ENCODE measurements at places on chromosomes 1 and 21.

- no peak for DNase-seq
Measured at GRCh38 chr1:2446394-2446793, 29.7 kb upstream of the PLCH2 start.

DNA sequence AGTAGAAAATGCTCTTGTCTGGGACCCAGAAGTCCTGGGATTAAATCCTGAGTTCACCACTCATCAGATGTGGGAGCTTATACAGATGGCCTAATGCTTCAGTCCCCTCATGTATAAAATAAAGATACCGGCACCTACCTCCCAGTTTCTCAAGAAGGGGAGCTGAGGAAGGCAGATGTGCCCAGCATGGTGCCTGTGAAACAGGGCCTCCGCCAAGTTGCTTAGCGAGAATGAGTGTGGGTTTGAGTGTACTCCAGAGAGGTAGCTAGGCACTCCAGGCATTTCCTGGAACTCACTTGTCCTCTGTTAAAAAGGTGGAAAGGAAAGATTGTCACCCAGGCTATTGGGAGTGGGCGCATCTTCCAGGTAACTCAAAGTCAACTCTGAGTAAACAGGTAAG, 37.8 kb downstream of the IER5 start:
- no peak for DNase-seq

DNA sequence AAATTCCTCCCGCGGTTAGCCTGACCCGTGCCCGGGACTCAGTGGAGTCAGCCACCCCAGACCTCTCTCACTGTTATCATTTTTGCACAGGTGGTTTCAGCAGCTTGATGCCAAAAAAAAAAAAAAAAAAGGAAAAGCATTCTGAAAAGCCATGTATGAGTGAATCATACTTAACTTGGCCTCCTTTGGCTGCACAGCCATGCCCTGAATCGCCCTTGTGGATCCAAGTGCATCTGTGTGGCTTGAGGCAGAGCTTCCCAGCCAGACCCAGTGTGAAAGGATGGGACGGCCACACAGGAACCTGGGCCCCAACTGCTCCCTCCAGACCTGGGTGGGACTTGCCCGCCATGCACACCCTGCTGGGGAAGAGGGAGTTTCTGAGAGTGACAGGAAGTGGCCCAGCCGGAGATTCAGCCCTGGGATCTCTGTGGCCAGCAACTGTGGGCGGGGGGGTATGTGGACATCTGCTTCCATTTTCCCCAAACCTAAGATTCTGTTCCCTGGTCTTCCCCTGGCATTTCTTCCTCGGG, 8.6 kb downstream of the YBEY start:
- DNase-seq = peak; percentile 56

DNA sequence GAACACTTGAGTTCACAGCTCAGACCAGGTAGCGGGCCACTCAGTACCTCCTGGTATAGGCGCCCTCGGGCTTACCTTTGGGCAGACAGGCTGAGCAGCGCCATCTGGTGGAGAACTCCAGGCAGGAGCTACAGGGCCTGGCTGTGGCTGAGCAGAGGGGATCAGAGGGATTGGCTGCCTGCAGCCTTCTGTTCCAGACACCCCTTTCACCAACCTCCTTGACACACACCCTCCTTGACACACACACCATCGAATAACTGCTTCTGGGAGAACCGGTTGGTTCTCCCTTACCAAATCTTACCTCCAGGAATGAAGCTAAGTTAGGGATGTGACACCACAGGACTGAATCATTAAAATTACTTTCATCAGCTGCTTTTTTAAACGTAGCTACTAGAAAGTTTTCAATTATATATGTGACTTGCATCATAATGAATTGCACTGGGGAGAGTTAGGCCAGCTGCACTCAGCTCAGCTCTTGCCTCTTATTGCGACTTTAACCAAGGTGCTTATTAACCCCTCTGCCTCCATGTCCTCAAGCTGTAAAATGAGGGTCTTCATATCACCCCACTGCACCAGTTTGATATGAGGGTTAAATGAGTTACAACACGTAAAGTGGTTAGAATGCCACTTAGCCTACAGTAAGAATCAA, 6.6 kb downstream of the LIN28A start:
- peak; percentile 85 for DNase-seq

- DNase-seq = no peak
Measured at GRCh38 chr1:3940081-3940753, 40.1 kb upstream of the C1orf174 start.

GRCh38 chr1:19177811-19178210, 32.3 kb downstream of the UBR4 start:
- no peak for DNase-seq

GRCh38 chr1:36136535-36136934, 11.5 kb upstream of the COL8A2 start:
- DNase-seq = no peak

- DNase-seq = no peak
Measured at GRCh38 chr1:201112173-201112731, at the start of gene CACNA1S. Gene CACNA1S (minus strand): TSS chr1:201112426. CDS start chr1:201112339, 87 bp downstream.

- DNase-seq = no peak
Measured at GRCh38 chr1:32249831-32250525, 1.1 kb upstream of the LCK start.

GRCh38 chr1:44417351-44418021, 12.4 kb downstream of the RNF220 start:
- DNase-seq = no peak

DNA sequence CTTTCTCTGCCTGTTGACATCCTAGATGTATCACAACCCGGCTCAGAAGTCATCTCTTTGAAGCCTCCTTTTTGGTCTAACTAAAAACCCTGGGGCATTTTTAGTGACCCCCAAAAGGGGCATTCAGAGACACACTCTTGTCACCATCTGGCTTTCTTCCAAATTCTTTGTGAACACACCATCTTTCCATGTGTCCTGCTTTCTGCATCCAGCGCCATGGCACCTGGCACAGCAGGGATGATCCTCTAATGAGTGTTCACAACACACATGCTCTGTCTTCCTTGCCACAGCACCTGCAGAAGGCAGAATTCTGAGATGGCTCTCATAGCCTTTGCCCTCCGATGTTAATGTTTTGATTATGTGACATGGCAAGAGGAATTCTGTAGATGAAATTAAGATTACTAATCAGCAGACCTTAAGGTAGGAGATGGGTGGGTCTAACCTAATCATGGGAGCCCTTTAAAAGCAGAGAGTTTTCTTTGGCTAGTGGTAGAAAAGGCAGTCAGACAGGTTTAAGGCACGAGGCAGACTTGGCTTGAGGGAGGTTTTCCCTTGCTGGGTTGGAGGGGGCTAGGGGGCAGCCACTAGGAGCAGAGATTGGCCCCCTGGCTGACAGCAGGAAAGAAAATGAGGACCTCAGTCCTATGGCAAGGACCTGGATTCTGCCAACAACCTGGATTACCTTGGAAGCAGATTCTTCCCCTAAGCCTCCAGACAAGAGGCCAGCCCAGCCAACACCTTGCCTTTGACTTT, 4.9 kb upstream of the TMEM61 start:
- DNase-seq = no peak

DNA sequence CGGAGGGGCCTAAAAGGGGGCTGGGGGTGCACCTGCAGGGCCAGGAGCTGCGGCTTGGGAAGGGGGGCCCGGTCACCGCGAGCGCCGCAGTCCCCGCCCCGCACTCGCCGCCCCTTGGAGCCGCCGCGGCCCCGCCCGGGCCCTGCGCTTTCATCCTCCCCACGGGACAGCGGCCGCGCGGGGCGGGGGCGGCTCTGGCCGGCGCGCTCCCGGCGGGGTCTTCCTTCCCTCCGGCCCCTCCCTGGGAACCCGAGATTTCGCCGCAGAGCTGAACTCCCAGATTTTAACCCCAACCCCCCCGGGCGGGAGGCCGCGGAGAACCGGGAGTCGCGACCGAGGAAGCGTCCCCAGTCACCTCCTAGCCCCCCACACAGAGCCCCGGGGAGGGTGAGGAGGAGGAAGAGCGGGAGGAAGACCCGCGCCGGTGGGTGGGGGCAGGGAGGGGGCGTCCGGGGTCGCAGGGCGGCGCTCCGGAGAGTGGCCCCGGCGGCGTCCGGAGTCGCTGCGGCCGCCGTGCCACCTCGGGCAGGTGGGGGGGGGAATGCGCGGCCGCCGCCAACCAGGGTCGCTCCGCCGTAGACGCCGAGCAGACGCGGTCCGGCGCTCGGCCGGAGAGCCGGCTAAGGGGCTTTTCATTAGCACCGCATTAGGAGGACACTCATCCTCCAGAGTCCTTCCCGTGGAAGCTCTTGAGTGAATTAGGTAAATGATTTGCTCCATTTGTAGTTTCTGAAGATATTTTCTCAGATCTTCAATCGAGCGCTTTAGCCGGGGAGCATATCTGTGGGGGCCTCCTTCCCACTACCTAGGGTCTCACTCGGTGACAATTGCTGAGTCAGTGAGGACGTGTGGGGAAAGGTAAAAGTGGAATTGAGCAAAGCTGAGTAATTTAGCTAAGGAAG, 31.6 kb upstream of the NFIA start:
- DNase-seq = peak; percentile 69

DNA sequence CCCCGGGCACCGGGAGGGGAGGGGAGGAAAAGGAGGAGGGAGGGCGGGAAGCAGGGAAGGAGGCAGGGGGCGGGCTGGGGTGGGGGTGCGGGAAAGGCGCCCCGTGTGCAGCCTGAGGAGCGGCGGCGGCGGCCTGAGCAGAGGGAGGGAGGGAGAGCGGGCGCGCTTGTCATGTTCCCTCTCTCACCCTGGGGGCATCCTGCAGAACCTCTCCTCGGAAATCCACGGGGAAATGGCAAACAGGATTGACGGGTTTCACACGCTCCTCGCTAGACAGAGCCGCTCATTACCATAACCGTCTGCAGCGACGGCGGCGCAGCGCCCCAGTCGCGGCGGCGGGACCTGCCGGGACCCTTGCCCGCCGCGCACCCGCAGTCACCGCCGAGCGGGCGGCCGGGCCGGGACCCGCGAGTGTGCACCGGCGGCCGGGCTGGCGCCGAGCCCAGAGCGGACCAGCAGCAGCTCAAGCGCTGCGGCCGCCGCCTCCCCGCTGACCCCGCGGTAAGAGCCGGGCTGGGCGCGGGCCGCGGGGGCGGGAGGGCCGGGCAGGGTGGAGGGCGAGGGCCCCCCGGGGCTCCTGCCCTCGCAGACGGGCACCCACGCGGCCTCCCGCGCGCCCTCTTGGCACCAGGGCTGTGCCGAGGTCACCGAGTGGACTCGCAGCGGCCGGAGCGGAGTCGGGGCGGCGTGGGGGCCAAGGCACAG, at the start of gene SERTAD4:
TSS of gene SERTAD4 (plus strand) at position 286 of the 705 bp plus-strand sequence. CDS start 5,165 bp downstream, outside the sequence.
- no peak for DNase-seq

GRCh38 chr1:72284348-72285073, 2.2 kb upstream of the NEGR1 start:
- DNase-seq = no peak

DNA sequence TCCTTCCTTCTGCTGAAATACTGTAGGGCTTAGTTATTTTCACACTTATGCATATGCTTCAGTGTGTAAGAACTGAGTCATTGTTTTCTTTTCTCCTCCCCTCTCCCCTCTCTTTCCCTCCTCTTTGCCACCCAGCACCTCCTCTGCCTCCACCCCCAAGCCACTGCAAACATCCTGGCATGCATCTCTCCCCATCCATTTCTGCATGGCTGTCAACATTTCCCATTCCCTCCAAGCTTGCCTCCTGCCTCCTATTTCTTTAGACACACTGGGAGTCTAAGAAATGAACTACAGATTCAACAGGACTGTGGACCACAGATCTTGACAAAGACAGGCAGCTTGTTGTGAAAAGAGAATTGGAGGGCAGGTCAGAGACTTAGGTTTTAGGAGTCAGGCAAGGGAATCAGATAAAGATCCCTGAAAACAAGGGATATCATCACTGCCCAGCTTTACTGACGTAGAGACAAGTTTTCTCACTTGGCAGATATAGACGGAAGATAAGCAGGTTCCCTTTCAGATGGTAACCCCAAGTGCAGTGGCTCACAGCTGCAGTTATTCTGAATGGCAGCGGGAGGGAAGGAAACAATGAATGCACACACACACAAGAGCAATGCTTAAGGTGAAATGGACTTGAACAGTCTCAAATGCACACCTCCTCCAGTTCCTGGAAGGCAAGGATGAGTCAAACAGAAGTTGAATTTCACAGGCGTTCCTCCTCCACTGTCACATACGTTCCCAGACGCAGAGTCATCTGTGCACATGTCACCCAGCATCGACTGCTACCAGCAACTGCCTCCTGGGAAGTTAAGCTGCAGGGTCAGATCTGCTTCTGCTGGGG, 56.1 kb downstream of the HIVEP3 start:
- DNase-seq = no peak

- no peak for DNase-seq
Measured at GRCh38 chr1:167345386-167345733, 124.7 kb downstream of the POU2F1 start.

DNA sequence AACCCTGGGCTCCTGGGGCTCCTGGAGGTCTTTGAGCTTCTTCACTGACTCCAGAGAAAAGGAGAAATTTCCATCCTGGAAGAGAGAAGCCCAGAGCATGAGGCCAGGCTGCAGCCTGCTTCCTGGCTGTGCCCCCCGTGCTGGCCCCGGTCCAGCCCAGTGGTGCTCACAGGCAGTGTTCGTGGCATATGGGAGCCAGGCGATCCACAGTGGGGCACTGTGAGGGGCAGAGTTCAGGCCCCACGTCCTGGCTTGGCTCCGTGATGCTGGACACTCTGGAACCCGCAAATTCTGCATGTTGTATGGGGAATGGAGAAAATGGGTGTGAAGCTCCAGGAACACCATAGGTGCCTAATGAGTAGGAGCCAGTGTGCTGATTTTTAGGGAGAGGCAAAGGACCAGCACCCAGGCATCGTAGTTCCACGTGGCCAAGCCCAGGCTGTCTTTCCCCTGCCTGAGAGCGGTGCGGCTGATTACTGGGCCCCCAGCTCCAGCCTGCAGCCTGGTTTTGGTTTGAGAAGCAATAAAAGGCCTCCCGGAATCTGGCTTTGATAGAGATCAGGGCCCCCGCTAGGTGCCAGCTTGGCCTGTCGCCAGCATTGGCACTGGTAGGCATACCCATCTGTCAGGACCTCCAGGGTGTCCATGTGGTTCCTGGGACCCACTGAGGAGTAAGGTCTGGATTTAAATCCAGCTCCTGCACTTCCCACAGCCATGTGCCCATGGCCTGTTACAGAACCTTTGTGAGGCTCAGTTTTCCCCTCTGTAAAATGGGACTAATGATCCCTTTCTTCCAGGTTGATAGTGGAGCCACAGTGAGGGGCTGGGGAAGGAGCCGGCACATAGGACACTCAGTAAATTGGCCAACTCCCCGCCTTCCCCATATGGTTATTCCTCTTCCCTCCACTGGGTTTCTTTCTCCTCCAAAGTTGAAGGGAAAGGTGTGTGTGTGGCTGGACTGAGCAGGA, 725 bp downstream of the GUCA2A start:
- DNase-seq = no peak

DNA sequence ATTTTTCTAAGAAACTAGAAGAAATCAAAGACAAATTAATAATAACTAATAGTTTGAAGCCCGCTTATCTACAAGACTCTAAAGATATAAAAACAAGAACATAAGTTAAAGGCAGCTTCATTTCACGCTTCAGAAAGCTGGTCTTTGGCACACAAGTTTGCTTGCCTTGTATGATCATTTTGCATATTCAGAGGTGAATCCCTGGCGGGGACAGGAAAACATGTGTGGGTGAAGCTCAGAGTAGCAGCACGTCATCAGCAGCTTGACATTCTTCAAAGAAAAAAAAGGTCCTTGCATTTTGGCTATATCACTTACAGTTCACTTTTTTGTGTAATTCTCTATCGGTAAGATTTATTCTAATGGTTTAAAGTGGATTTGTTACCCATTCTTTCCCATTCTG, 1911.8 kb downstream of the MRPL39 start:
- DNase-seq = no peak

GRCh38 chr1:168408884-168409283, 128.2 kb downstream of the TBX19 start:
- DNase-seq = no peak

GRCh38 chr1:200535605-200536004, 84.9 kb downstream of the KIF14 start:
- no peak for DNase-seq

- no peak for DNase-seq
Measured at GRCh38 chr1:101463195-101463594, 226.4 kb downstream of the S1PR1 start.

GRCh38 chr1:147486876-147487656, 54.2 kb upstream of the BCL9 start:
- no peak for DNase-seq
